ENCODE measurements at places on chromosomes 6 and 20.

DNA sequence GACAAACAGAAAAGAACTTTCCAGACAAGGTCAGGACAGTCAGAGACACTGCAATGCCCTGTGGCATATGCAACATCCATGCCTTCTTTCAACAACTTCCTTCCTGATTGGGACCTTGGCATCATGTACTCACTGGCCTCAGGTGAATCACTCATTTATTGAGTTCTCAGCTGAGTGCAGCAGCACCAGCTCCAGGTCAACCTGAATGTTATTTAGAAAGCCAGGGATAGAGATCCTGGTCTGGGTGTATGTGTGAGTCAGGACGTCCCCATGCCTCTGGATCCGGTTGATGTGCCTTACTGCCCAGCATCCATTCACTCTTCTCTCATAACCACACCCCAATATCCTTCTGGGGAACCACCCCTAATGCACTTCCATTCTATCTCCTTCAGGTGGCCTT, 54.4 kb downstream of the SNRNP48 start:
- no peak for DNase-seq

DNA sequence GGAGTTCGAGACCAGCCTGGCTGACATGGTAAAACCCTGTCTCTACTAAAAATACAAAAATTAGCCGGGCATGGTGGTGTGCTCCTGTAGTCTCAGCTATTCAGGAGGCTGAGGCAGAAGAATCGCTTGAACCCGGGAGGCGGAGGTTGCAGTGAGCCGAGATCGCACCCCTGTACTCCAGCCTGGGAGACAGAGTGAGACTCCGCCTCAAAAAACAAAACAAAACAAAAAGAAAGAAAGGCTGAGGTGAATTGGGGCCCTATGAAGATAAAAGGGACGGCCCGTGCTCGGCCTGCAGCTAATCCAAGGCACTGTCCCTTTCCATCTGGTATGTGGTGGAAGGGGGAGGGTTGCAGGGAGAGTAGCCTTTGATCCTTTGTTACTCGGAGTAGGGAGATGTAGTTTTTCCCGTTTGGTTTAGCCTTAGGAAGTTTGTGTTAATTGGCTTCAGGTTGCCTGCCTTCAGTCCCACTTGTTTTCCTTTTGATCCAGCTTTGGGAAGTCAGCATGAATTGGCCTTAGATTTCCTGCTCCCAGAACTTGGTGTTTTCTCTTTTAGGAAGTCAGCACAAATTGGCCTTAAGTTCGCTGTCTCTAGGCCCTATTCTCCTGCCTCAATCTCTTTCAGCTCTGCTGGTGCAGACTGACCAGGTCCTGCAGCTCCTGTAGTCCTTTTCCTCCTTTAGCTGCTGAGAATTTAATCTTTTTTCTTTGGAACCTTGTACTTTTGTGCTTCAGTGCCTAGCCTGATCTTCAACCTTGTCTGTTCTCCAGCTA, 36.1 kb upstream of the PAQR8 start:
- no peak for DNase-seq

- DNase-seq = no peak
Measured at GRCh38 chr6:43940071-43940392, 170.0 kb downstream of the VEGFA start.

DNA sequence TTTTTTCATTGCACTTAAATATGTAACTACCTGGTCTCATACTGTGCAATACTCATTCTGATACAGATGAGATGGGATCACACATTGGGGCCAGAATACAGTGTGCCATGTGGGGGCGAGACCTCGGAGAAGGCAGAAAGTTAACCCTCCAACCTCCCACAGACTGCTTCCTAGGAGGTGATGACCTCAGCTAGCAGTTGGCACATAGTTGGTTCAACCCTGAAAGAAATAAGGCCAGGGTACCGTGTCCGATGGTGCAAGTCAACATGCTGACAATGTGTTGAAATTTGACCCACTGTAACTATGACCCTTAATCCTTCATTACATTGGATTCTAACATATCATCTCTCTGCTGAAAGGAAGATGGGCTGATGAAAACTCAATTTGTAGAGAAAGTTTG, 61.9 kb downstream of the GJA10 start:
- no peak for DNase-seq

DNA sequence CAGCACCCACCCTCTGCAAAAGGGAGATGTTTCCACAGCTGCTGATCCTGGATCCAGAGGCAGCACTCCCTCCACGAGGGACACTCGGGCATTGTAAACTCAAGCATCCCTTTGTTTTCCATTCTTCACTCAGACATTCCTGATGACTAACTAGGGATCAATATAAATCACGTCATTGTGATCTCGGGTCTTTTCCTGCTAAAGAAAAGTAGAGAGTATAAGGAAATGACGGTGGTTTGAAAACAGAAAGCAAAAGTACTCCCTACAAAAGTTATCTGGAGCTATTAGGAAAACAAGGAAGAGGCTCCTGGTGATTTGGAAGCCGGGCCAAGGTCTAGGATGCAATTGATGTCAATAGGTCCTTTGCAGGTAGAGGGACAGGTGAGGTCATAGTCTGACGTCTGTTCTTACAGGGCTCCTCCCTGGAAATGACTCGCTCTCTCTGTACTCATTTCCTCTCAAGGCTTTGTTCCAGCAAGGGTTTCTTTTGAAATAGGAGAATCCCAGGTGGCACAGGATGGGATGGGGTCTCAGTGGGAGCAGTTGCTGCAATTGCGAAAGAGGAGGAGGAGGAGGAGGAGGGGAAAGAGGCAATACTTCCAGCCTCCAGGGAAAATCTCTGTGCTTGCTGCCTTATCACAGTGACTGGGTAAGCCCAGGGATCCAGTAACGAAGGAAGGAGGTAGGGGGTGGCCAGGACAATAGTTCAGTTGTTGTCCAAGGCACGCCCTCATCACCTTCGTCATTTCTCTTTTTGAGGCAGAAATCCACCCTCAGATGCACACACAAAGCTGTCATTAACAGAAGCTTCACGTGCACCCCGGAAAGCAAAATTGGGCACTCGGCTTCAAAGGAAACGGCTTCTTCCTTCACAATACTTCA, 222.8 kb downstream of the LY86 start:
- no peak for DNase-seq

DNA sequence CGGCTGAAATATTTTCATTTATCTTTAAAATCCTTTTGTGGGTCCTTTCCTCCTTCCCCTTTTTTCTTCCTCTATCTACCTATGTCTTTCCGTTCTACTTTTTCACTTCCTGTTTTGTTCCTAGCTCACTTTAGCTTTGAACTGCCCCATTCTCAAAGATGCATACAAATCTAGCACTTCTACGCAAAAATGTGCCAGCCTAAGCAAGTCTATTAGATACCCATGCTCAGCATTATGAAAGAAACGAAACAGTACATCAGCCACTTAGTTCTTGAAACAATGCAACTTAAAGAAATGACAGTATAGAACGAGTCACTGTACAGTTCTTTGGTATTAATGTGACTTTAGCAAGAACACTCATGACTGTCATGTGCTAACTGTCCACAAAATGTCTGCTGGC, 47.3 kb upstream of the MARCKS start:
- DNase-seq = no peak

- no peak for DNase-seq
Measured at GRCh38 chr6:102582569-102582968, 1189.1 kb downstream of the GRIK2 start.

DNA sequence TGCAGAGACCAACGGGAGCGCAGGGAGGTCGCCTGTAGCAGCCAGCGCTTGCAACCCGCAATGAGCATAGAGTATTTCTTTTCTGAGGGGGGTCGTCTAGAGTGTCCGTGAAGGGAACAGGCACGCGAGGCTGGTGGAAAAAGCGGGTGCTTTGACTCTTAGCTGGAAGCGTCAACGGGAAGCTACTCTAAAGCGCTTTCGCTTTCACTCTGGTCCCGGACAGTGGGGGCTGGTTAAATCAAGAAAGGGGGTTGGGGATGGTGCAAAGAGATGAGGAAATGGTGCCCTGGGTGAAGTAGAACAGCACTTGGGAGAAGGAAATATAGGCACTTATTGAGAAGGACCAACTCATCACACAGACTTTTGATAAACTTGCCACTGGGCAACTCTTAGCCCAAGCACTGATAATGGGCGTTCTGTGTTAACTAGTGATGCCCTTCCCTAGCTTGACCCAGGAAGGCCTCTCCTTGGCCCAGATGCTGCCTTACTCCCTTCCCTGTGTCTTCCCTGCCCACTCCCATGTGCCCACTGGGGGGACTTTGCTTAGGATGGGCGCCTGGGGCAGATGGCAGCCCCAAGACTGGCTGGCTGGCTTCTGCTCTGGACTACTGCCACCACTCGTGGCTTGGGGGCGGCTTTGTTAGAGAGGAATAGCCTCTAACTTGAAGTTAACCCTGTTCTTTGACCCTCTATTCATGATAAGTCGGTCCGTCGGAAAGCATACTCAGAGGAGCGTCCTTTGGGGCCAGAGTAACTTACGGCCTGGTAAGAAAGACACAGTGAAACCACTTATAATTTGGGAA, 585 bp downstream of the PSMB9 start:
- peak; percentile 38 for DNase-seq

GRCh38 chr6:1618311-1619097, 8.8 kb downstream of the FOXC1 start:
- no peak for DNase-seq

- DNase-seq = no peak
Measured at GRCh38 chr6:74071214-74071613, 375.2 kb downstream of the CD109 start.

DNA sequence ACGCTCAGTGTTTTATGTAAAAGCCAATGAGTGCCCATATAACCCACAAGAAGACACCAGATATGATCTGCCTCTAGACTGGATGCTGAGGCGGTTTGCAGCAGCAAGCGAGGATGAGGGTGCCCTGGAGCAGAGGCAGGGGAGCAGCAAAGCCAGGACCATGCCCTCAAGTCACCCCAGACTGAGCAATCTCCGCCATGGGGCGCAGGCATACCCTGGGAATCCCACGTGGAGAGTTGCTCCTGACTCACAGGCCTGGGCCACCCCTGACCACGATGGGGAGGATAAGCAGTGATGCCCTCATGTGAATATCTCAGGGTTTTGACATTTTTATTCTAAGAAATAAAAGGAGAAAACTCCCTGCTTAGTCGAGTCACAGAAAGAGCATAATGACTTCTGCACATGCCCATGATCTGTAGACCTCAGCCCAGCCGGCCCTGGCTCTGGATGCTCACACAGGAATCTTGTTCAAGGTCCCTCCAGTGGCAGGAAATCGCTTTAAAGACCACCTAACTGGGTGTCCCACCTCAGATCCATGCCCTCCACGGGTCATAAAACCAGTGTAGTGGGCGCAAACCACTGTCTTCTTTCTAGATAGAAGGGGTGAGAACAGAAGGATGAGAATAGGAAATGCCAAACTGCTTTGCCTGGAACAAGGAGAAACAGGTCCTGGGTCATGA, 138.3 kb upstream of the SNX9 start:
- DNase-seq = no peak

DNA sequence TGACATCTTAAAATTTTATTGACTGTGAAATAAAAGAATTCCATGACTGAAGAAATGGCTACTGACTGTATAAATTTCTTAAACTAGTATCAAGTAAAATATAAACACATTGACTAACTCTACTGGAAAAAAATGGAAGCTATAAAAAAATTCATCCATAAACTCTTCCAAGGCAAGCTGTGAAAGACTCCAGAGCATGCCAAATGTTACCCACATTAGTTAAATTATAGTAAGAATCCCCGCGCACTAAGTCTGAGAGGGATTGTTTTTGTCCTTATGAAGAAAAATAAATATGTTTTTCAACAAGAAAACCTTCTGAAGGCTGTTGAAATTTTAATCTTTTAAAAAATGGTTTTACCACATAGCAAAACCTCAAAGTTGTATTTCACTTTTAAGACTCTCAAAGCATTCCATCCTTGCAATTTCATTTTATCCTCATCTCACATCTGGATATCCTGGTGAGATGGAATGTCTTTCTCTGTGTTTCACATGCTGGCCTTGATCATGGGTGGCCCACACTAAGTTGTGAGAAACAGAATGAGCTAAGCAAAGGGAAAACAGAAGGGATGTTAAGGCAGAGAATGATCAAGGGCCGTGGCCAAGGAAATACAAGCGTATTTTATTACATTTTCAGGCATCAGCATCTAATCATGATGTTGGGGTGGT, 732.5 kb downstream of the KIF16B start:
- no peak for DNase-seq

- DNase-seq = no peak
Measured at GRCh38 chr20:43247361-43247760, 57.7 kb upstream of the PTPRT start.

DNA sequence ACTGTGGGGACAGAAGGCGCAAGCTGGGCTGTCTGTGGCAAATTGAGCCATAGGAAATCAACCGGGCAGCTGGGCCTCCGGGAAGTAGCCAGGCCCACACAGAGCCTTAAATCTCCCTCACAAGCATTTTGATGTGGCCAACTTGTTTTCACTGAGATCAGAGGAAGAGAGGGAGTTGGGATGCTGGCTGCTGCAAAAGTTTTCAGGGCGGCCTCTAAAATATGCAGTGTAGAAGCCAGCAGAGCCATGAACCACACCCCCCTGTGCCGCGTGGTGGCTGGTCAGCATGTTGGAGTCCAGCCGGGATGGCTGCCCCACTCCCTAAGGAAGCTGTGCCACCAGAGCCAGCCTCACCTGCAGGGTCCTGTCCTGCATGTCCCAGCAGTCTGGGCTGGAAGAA, 167.4 kb downstream of the CDC5L start:
- DNase-seq = no peak

GRCh38 chr6:47202644-47203205, 107.0 kb downstream of the TNFRSF21 start:
- no peak for DNase-seq

GRCh38 chr6:36376742-36377141, 10.7 kb downstream of the ETV7 start:
- DNase-seq = no peak

GRCh38 chr6:24019830-24020229, 106.2 kb upstream of the NRSN1 start:
- no peak for DNase-seq

GRCh38 chr6:90329386-90330077, 32.9 kb upstream of the BACH2 start:
- no peak for DNase-seq

DNA sequence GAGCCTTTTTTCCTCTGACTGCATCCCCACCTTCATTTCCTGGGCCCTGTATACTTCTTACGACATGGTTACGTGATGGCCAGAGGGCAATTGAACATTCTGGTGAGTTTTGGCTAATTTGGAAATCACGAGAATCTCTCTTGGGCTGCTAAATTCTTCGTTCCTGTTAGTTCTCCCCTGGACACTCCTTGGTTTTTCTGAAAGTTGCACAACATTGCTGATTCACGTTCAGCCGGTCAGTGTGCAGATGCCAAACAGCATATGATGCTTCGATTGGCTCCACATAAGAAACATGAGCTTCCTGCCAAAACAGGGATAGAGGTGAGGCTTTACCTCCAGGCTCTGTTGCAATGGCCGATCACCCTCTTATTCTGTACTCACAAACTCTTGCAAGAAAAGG, 119.4 kb upstream of the LY86 start:
- no peak for DNase-seq
